ENCODE measurements at places on chromosomes 1 and 21.

DNA sequence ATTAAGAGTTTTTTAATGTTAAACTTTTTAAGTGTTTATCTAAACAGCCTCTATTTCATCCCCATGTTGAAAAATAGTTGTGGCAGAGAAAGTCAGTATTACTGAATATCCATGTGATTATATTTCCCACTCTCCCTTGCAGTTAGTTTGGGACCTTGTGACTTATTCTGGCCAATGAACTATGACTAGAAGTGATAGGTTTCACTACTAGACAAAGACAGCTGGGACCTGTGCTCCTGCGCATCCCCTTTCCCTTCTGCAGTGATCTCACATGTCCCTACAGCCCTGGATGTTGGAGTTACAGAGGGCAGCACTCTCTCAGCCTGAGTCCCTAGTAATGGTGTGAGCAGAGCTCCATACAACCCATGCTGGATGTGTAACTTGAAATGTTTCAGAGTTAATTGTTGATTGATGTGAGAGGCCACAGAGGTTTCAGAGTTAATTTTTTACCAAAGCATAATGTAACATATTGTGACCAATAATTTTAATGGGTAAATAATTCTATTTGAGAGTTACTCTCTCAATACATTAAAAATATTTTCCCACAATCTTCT, 18.7 kb upstream of the SAMD13 start:
- DNase-seq, result no peak

- no peak for DNase-seq
These were observed 22.4 kb downstream of the NOS1AP start for GRCh38 chr1:162091681-162092524.

DNA sequence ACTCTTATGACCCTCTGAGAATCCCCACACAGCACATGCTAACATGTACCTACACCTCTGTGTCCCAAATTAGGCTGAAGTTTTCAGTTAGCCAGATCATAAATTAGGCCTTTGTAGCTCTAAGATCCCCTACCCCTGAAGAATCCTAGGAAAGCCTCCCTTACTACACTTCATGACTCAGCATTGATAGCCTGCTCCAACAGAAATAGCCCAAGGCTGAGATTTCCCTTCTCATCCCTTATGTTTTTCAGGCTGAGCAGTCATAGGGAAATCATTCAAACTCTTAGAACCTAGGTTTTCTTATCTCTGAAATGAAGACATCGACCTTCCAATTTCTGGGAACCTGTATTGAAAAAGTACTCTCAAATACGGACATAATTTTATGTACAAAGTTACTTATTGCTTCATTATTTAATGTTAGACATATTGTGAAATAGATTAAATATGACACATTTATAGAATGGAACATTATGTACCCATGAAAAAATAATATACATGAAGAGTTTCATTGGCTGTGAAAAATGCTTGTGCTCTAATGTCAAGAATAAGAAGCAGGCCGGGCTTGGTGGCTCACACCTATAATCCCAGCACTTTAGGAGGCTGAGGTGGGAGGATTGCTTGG, 122.4 kb upstream of the UBE2U start:
- DNase-seq, result no peak

DNA sequence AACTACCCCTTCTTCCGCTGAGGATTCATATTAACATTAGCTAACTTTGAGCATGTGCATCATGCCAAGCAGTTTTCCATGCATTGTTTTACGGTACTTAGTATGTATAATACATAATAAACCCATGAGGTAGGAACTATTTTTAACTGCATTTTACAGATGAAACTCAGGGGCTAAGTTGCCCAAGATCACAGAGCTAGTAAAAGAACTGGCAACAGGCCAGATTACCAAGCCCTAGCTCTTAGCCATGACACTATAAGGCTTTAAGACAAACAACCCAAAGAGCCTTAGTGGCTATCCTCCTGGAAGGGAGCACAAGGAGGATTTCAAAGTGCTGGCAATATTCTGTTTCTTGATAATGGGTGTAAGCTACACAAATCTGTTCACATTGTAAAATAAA, 6.1 kb downstream of the AK2 start:
- DNase-seq, result no peak

GRCh38 chr1:84611796-84612195, 37.6 kb upstream of the CTBS start:
- no peak for DNase-seq

DNA sequence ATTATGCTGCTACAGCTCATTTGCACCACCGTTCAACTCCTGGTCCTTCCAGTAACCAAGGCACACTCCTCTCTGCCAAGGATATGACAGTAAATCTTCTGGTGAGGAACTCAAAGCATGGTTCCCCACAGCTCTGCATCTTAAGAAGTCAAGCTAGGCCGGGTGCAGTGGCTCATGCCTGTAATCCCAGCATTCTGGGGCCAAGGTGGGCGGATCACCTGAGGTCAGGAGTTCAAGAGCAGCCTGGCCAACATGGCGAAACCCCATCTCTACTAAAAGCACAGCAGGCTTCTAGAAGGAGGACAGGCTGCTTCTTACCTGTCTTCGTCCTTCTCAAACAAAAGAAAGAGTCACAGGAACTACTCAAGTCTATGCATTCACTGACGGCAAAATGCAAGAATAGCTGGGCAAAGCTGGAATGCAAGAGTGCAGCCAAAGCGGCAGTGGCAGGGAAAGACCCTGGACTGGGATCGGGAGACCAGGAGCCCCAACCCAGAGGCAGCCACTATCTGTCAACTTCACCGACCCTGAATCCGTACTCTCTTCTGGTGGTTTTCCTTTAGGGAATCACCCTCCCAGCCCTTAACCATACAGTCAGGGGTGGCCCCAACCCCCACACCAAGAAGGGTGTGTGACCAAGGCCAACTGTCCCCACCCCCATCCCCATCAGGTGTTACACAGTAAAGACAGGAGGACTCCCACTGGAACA, 75.5 kb downstream of the NPHP4 start:
- no peak for DNase-seq

- DNase-seq, result no peak
These were observed 42.4 kb downstream of the C1orf87 start for GRCh38 chr1:60031146-60031545.

- DNase-seq, result no peak
These were observed 57.2 kb downstream of the EDN2 start for GRCh38 chr1:41427122-41427913.

- DNase-seq, result no peak
These were observed 121.5 kb downstream of the CLIC6 start for GRCh38 chr21:34790341-34790740.

- no peak for DNase-seq
These were observed 95.4 kb upstream of the USP24 start for GRCh38 chr1:55310505-55310971.

GRCh38 chr1:154334079-154335024, 9.0 kb downstream of the ATP8B2 start:
- DNase-seq, result no peak

GRCh38 chr1:219917851-219918466, 10.4 kb downstream of the SLC30A10 start:
- no peak for DNase-seq

All from left renal cortex interstitium (tissue), 4 donors.